ENCODE measurements at places on chromosomes 11 and 22. TPM values are rescaled to one million over a fixed set of nuclear protein-coding genes. Genes with fewer than 3 reads are reported as not detected.

The CYP2D6 gene
- 0.25 TPM for total RNA-seq

The CARD16 gene
- 5.2 TPM for total RNA-seq

The CARD18 gene
- not detected for total RNA-seq

The OR8D1 gene
- under 0.01 TPM for total RNA-seq

The ARHGAP20 gene
- total RNA-seq: 3.6 TPM

The CHST1 gene
- total RNA-seq: 1.7 TPM

The TRPM5 gene
- not detected for total RNA-seq

The RNF214 gene
- total RNA-seq: 13.6 TPM

The CHRM1 gene
- total RNA-seq: not detected

The KIF18A gene
- 40.0 TPM for total RNA-seq

The HTATIP2 gene
- total RNA-seq: 25.2 TPM

The BAIAP2L2 gene
- total RNA-seq: 7.2 TPM

The E2F8 gene
- total RNA-seq: 2.0 TPM

The RASGRP2 gene
- total RNA-seq: 1.2 TPM

The TRIM49 gene
- total RNA-seq: not detected

The BCO2 gene
- total RNA-seq: 15.3 TPM

The C2CD2L gene
- total RNA-seq: 4.7 TPM

The LMO2 gene
- not detected for total RNA-seq

The MMP7 gene
- not detected for total RNA-seq
